ENCODE measurements at places on chromosomes 16 and 17.

DNA sequence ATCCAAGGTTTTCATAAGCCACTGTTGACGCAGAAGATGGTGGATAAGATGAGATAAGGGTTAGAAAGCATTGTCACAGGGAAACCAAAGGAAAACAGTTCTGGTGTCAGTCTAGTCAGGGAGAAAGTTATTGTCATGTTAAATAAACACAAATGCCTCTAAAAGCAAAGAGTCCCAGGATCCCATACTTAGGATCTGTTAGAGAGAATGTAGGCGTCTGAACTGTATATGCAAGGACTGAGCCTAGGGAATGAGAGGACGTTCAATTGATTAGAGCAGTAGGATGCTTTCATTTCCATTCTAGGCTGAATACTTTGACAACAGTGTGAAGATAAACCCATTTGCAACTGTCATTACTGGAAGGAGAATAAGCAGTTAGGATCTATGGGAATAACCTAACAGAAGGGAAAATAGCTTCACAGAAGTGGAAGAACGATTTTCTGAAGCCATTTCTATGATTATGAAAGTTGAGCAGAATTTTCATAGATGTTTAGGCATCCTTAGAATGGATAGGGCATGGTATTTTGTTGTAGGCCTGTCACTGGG lies 1149.1 kb upstream of the CDH8 start:
- DNase-seq: no peak

GRCh38 chr17:3528403-3528851 lies 29.2 kb downstream of the TRPV3 start:
- DNase-seq: no peak

- no peak for DNase-seq
Observed at GRCh38 chr17:73621685-73622084, 22.6 kb downstream of the SDK2 start.

DNA sequence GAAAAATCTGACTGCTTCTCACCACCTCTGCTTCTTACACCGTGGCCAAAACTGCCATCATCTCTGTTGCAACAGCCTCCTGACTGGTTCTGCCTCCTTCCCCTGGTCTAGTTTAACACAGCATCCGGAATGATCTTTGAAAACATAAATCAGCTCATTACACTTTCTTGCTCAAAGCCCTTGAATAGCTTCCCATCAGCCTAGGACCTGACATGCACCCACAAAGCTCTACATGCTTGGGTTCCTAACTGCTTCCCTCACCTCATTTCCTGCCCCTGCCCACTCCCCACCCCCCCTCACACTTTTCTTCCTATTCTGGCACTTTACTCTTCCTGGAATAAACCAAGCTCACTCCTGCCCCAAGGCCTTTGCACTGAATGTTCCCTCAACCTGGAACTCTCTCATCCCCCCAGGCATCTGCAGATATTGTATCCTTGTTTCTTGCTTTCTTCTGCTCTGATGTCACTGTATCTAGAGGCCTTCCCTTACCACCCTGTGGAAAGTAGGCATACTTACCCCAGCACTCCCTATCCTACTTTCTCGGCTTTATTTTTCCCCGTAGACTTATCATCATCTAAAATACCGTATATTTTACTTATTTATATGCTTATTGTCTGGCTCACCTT lies 112.4 kb downstream of the FTO start:
- DNase-seq: no peak

DNA sequence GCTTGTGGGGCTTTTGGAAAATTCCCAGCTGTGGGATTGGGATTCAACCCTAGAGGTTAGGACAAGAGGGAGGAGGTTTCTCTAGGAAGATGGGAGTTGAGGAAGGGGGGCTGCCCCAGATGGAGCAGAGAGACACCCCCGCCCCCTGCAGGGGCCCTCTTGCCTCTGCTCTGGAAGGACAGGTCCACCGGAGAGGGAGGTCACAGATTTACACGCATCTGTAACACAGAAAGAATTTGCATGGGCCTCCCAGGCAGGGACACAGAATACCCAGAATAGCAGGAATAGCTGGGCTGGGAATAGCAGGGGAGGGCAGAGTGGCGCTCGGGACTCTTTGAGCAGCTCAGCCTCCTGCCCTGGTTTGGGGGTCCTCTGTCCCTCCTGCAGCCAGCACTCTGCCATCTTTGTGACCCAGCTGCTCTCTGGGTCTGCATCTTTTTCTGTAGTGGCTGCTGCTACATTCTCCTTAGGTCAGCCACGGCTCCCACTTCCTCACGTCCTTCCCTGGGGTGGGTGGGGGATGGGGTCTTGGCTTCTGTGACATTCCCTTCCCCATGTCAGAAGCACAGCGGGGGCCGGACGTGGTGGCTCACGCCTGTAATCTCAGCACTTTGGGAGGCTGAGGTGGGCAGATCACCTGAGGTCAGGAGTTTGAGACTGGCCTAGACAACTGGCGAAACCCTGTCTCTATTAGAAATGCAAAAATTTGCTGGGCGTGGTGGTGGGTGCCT lies 33.9 kb upstream of the PLLP start:
- no peak for DNase-seq

- DNase-seq: no peak
Observed at GRCh38 chr17:71760062-71760720, 360.6 kb upstream of the SOX9 start.

DNA sequence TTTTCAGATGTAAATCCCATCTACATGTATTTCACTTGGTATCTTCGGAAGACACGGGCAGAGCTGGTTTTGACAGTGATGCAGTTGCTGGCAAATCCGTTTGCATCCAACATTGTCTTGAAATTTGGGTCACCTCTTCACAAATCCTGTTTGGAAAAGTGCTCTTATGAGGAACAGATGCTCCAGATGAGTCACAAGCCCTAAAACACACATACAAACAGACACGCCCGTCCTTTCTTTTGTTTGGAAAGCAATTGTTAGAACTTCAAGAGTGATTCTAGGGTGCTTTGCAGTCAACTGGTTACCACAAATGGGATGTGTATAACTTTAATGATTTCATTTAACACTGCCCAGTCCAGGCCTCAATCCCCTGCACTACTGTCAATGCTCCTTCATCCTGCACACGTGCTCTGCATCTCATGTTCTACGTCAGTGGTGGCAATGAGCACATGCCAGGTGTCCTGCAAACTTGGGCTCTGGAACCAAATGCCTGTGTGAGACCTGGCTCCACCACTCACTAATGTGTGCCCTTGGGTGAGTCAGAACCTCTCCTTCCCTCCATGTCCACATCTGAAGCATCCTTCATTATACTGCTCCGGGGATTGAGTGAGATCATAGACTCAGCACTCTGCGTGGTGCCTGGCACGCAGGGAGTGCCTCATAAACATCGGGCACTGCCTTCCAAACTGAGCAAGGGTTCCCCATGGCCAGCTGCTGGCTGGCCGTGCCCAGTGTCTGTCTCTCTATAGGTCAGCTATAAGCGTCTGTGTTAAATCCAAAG lies 19.3 kb upstream of the FOXF1 start:
- DNase-seq: no peak

DNA sequence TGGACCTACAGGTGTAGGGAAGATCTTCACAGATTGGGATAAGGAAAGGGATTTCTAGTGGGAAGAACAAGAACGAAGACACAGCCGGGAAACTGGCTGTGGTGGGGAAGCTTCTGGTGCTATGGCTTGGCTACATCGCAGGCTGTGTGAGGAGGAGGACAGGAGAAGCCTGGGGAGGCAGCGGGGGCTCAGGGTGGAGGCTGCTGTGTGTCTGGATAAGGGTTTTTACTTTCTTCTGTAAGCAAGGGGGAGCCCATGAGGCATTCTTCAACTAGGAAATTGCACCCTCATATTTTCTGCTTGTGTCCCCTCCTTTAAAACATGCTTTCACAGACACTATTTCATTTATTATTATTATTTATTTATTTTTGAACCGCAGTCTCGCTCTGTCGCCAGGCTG lies 2.9 kb upstream of the RHBDF2 start:
- DNase-seq: no peak

DNA sequence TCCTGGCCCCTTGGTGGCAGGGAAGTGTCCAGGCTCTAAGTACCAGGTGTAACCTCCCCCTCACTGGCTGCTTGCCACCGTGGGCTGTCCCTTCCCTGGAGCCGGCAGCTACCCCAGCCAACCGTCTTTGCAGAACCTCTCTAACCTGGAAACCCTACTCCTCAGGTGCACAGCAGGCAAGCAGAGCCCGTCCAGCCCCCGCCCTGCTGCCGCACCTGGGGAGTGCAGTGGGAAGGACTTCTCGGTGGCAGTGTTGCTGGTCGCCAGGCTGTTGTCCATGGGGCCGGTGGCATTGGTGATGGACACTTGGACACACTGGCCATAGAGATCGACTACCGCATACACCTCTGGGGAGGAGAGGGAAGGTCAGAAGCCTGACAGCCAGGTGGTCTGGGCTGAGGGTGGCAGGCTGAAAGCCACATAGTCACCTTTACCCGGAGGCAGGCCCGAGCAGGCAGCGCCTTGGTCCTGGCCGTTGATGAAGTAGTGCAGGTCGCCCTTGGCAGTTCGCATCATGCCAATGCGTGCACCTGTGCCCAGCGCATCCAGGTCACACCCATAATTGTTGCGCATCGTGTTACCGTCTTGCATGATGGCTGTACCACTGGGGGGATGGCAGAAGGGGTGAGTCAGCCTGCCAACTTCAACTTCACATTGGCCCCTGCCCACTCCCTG lies 6.5 kb downstream of the NEURL4 start:
- no peak for DNase-seq

DNA sequence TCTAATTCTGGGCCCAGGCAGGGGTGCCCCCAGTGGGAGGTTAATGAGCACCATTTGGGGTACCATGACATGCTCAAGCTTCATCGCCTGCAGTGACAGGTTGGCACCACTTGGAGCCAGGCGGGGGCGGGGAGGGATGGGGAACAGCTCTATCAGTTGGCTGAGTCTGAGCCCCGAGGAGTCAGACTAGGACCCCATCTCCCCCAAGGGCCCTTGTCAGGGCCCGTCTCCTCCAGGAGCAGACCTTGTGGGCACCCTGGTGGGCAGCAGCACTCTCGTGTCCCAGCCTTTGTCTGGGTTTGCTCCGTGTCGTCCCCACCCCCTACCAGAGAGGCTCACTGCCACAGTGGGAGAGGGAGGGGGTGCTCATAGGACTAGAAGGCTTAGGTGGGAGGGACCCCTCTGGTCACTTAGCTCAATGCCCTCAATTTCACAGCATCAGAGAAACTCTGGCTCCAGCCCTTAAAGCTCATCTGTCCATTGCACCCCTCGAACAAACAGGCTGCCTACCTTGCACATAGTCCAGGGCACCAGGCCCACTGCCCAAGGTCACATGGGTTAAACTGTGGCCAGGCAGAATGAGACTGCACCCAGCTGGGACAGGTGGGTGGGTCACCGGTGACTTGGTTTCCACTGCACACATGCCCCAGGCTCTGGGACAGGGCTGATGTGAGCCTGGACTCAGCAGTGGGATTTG lies 4.1 kb downstream of the PPP1R9B start:
- DNase-seq: no peak

DNA sequence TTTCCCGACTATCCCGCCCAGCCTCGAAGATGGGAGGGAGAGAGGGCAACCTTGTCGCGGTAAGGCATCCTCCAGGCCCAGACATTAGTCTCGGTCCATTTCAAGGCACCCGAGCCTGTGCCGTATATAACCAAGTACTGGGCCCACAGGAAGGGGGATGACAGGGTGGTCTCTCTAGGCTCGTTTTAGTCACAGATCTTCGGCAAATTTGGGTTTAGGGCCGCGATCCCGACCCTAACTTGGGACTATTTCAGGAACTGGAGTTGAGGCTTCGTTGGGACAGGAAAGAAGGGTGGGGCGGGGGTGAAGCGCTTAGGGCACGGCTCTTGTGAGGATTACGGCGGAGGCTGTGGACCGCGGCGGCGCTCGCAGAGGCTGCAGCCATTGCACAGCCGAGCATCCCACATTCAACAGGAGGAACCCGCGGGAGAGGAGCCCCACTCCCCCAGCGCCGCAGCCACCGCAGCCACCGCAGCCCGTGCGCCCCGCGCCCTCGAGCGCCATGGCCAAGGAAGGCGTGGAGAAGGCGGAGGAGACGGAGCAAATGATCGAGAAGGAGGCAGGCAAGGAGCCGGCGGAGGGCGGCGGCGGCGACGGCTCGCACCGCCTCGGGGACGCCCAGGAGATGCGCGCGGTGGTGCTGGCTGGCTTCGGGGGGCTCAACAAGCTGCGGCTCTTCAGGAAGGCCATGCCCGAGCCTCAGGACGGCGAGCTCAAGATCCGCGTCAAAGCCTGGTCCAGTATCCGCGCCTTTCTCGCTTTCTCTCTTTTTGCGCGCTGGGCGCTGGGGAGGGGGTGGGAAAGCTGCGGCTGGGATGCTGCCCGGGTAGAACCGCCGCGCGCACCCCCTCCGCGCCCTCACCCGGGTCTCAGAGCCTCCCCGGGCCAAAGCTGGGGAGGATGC lies at the start of gene VAT1L:
VAT1L (plus strand) TSS at position 384 of the 904 bp plus-strand sequence; CDS start at position 503, 119 bp downstream.
- DNase-seq: no peak

DNA sequence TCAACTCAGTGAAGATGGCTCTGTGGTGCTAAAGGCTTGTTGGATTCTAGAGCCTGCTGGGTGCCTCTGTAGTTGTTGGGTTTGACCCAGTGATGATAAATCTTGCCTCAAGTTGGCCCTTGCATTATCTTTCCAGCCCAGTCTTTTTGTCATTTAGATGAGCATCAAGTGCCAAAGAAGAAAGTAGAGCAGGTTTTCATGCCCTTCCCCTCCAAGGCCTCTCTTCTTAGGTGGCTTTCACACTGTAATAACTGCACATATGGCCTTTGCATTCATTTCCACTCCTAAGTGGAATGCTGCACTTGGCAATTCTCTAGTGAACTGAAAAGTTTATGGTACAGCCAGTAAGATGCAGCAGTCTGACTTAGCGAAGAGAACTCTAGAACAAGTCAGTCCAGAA lies 165.1 kb downstream of the PHKB start:
- DNase-seq: no peak

DNA sequence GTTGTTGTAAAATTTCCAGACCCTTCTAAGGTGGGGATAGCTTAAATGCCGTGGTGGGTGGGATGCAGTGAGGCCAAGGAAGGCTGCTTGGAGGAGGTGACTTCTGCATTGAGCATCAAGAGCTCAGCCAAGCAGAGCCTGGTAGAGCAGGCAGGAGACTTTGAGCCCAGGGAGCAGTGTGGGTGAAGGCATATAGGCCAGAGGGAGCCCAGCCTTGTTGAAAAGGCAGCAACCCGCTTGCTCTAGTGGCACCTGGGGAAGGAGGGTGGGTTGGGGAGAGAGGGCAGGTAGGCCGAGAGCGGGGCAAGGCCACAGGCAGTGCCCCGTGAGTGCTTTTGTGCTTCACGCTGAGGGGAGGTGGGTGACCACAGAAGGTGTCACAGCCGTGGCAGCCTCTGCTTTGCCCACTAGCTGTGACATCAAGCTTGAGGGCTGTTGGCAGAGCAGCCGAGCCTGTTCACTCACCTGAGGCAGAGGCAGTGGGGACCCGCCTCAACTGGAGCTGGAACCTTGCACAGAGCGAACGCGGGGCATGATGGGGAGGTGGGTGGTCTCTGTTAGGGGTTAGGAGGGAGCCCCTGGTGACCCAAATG lies 56.1 kb downstream of the IRF8 start:
- DNase-seq: no peak
